ENCODE measurements at places on chromosomes 11 and 22. TPM values are rescaled to one million over a fixed set of nuclear protein-coding genes. Genes with fewer than 3 reads are reported as not detected.

- no peak overlapping the region for H3K27ac ChIP-seq
- no peaks in the 10 kb centered on the region for H3K4me1 ChIP-seq
- peak; percentile 19 for DNase-seq
- peaks cover 25% of the 10 kb centered on the region for H3K27me3 ChIP-seq
- no peak overlapping the region for H3K4me3 ChIP-seq
Measured at GRCh38 chr22:26949193-26949592, 291.8 kb downstream of the MIAT start.

Gene HORMAD2
- not detected for total RNA-seq

Gene MDK
- 23.1 TPM for total RNA-seq

Gene OR51I2
- total RNA-seq = not detected

GRCh38 chr11:81253244-81253643 lies 1480.4 kb downstream of the FAM181B start:
- H3K36me3 ChIP-seq = no peaks in the 10 kb centered on the region
- no peak overlapping the region for H3K4me3 ChIP-seq
- no peak for DNase-seq
- no peaks in the 10 kb centered on the region for H3K27me3 ChIP-seq
- H3K4me1 ChIP-seq = no peaks in the 10 kb centered on the region
- no peak overlapping the region for H3K27ac ChIP-seq

- H3K27me3 ChIP-seq = peaks cover 16% of the 10 kb centered on the region
- no peaks in the 10 kb centered on the region for H3K4me1 ChIP-seq
- H3K27ac ChIP-seq = no peak overlapping the region
- DNase-seq = peak; percentile 53
Measured at GRCh38 chr11:74570266-74571061, 21.9 kb upstream of the POLD3 start.

GRCh38 chr11:66046901-66047300 lies 2.1 kb downstream of the GAL3ST3 start:
- peaks cover 6% of the 10 kb centered on the region for H3K4me1 ChIP-seq
- H3K27ac ChIP-seq = no peak overlapping the region
- no peak for DNase-seq
- H3K4me3 ChIP-seq = no peak overlapping the region

Gene RIMBP3C
- 0.36 TPM for total RNA-seq

DNA sequence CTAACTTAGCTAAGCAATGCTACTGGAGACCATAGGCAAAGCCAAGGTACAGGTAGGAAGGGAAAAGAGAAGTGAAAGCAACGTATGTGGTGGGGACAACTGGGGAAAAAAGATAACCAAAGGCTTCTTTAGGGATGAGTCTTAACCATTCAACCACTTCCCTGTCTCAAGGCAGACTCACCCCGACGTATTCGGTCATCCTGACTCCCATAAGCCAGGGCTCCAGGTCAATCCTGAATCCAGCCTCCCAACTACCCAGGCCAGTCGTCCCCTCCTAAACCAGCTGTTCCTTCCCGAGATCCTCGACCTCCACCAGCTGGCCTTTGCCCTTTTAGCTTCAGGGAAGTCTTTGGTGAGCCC lies 330 bp downstream of the ACP2 start:
- H3K4me3 ChIP-seq = peak overlapping the region; percentile 66
- H3K27me3 ChIP-seq = no peaks in the 10 kb centered on the region
- DNase-seq = peak; percentile 57
- H3K27ac ChIP-seq = peak overlapping the region; percentile 86
- H3K4me1 ChIP-seq = peaks cover 10% of the 10 kb centered on the region

Gene UCP3
- total RNA-seq = under 0.01 TPM

Gene GGTLC3
- not detected for total RNA-seq

- H3K4me1 ChIP-seq = peaks cover 3% of the 10 kb centered on the region
- H3K4me3 ChIP-seq = no peak overlapping the region
- no peak overlapping the region for H3K27ac ChIP-seq
Measured at GRCh38 chr11:18697576-18697975, 1.0 kb upstream of the TMEM86A start.
